ENCODE measurements at places on chromosomes 3 and 15. TPM values are rescaled to one million over a fixed set of nuclear protein-coding genes. Genes with fewer than 3 reads are reported as not detected.

DUOX1 gene
- not detected for total RNA-seq

DNA sequence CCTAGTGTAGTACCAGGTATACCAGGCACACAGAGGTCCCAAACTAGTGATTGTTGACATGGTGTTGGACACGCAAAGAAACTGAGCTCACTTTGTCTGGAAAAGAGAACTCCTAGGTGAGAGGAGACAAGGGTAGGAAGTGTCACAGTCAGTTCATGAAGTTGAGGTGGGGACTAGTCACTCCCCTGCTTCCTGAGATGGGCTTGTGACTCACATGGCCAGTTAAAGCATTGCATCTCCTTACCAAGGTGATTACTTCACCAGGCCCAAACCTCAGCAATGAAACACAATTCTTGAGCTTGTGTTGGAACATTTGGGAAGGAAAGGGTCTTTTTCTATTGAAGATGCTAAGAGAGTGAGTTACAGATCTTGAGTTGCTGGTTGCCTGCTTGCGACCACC is 49.2 kb upstream of the RAD18 start:
- no peak overlapping the region for H3K27ac ChIP-seq
- H3K4me3 ChIP-seq: no peak overlapping the region
- H3K4me1 ChIP-seq: peaks cover 4% of the 10 kb centered on the region

GRCh38 chr15:39888809-39889208 is 31.3 kb downstream of the GPR176 start:
- no peaks in the 10 kb centered on the region for H3K27me3 ChIP-seq
- no peak for DNase-seq
- H3K4me3 ChIP-seq: no peak overlapping the region
- H3K27ac ChIP-seq: no peak overlapping the region
- no peaks in the 10 kb centered on the region for H3K36me3 ChIP-seq
- H3K4me1 ChIP-seq: no peaks in the 10 kb centered on the region

CHRNB4 gene
- 4.1 TPM for total RNA-seq

OXTR gene
- total RNA-seq: 7.9 TPM

- H3K27me3 ChIP-seq: no peaks in the 10 kb centered on the region
- DNase-seq: no peak
- no peak overlapping the region for H3K4me3 ChIP-seq
- H3K27ac ChIP-seq: no peak overlapping the region
- no peaks in the 10 kb centered on the region for H3K36me3 ChIP-seq
- no peaks in the 10 kb centered on the region for H3K4me1 ChIP-seq
Observed at GRCh38 chr3:76372497-76372896, 587.1 kb upstream of the ZNF717 start.

PTPN23 gene
- 47.2 TPM for total RNA-seq

DNA sequence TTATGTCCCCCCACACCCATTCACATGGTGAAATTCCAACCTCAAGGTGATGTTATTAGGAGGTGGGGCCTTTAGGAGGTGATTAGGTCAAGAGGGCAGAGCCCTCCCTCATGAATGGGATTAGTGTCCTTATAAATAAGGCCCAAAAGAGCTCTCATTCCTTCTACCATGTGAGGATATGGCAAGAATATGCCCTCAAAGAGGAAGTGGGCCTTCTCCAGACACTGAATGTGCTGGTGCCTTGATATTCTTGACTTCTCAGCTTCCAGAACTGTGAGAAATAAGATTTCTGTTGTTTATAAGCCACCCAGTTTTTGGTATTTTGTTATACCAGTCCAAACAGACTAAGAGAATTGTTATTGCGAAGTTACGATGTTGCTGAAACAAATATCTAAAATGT is 94.4 kb downstream of the ANKRD28 start:
- H3K4me1 ChIP-seq: peaks cover 21% of the 10 kb centered on the region
- no peak overlapping the region for H3K27ac ChIP-seq
- peaks cover 21% of the 10 kb centered on the region for H3K36me3 ChIP-seq
- H3K4me3 ChIP-seq: no peak overlapping the region

DNA sequence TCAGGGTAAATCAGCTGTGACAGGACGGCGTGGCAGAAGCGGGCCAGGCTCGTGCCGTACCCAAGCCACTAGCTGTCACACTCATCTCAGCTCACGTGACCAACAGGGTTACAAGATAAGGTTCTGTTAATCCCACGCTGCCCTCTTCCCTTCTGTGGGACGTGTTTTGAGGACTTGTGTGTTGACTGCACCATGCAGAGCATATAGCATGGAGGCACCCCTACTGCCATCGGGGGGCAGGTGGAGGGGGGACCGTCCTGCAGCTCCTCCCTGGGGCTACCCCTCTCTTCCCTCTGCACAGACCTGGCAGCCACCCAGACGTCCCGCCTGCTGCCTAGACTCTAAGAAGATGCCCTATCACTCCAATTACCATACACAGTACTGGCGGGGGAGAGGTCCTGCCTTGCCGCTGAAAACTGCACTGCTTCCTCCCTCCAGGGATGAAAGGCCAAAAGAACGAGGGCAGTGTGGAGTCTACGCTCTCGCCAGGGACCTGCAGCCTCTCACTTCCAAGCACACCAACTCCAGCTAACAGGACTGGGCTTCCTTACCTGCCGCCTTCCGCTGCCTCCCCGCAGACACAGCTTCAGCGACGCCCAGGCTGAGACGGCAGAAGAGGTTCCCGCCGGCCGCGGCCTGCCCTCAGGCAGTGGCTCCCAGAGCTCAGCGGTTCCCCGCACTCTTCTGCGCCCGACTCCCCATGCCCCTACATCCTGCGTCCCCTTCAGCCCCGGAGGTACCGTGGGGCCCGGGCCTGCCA is at the start of gene TNK2:
TNK2 (minus strand) TSS at position 618 of the 760 bp plus-strand sequence. CDS start 19,963 bp downstream, outside the sequence.
- H3K4me3 ChIP-seq: peak within 1 kb of the TSS; percentile 92
- no peaks in the 10 kb centered on the region for H3K36me3 ChIP-seq
- no peak within 1 kb of the TSS for H3K27ac ChIP-seq
- H3K27me3 ChIP-seq: peaks cover 11% of the 10 kb centered on the region
- no peak for DNase-seq

SCN5A gene
- 1.2 TPM for total RNA-seq

DNA sequence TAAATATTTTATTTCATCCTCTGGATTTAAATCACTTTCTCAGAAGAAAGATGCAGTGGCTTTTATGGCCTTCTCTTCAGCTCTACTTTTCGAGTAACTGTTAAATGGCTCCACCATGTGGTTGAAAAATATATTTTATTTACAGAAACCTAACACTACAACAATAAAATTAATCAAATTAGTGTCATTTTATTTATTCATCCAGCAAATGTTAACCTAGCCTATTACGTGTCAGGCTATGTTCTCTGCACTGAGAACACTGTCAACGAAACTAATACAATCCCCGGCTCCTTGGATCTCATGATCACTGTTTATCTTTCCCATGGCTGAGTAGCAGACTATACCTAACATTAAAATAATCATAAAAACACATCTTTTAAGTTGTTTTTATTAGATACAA is 148.0 kb upstream of the OSTN start:
- no peaks in the 10 kb centered on the region for H3K36me3 ChIP-seq
- no peaks in the 10 kb centered on the region for H3K4me1 ChIP-seq

GJD2 gene
- not detected for total RNA-seq

DNA sequence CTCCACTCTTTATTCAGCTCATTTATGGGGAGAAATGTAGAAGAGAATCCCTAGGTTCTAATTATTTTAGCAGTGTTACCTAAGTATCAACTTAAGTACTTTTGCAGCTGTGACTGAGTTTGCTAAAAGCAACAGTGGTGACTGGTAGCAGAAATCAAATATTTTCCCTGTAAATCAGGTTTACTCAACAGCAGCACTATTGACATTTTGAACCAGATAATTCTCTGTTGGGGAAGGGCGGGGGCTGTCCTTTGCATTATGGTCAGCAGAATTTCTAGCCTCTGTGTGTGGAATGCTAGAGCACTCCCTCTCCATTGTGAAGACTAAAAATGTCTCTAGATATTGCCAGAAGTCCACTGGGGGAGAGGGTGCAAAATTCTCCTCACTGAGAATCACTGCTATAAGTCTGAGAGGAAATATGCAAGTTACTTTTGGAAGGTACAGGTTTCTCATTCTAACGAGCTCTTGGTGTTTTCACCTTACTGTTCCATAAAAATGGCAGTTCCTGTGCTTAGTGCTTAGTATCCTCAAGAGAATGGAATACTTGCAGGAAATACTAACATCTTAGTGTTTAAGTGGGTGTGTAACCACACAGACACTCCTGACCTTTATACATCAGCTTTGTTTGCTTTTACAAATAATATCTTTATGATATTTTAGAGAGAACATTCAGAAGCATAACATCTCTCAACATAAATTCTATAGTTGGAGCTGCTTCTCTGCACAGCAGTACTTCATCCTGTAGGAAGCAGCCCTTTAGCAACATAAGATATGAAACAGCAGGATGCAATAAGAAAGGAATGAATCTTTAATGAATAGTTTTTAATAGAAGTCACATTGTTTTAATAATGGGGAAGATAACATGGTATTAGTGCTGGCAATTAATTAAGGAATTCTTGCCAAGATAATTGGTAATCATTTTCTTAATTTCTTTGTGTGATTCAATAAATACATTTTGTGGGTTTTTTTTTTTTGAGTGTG is 246.5 kb upstream of the GOLIM4 start:
- peaks cover 6% of the 10 kb centered on the region for H3K4me1 ChIP-seq
- no peaks in the 10 kb centered on the region for H3K27me3 ChIP-seq
- H3K36me3 ChIP-seq: no peaks in the 10 kb centered on the region

PDZRN3 gene
- 12.2 TPM for total RNA-seq

GRCh38 chr3:21601178-21601577 is 149.8 kb downstream of the ZNF385D start:
- no peaks in the 10 kb centered on the region for H3K36me3 ChIP-seq
- no peak overlapping the region for H3K27ac ChIP-seq
- no peak for DNase-seq
- no peaks in the 10 kb centered on the region for H3K4me1 ChIP-seq
- no peaks in the 10 kb centered on the region for H3K27me3 ChIP-seq
- no peak overlapping the region for H3K4me3 ChIP-seq

DNA sequence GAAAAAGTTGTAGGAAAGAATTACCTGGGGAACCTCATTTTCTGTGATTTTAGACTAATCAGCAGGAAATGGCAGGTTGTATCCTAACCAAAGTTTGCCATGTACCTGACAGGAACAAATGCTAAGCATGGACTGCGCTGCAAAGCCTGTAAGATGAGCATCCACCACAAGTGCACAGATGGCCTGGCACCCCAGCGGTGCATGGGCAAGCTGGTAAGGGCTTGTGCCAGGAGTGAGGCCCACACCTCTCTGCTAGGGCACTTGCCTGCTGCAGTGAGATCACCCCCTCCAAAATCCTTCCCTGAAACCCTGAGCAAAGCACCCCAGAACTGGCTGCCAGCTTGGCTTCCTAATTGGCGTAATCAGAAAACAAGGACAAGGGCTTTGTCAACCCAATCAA is 102.6 kb downstream of the STAC start:
- DNase-seq: no peak
- no peak overlapping the region for H3K27ac ChIP-seq
- no peaks in the 10 kb centered on the region for H3K27me3 ChIP-seq
- no peaks in the 10 kb centered on the region for H3K4me1 ChIP-seq
- H3K4me3 ChIP-seq: no peak overlapping the region

CHRM5 gene
- total RNA-seq: not detected

DNA sequence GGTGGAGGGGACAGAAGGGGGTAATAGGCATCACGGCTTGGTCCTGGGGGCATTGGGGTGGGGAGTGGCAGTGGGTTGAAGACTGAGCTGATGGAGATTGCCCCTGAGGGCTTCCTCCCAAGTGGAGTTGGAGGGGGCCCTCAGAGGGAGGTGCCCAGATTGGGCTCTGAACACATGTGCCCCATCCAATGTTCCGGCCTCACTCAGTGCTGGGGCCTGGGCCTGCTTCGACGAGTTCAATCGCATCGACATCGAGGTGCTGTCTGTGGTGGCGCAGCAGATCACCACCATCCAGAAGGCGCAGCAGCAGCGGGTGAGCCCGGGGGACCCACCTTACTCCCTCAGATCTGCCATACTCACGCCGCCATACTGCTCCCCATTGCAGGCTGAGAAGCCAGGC is 45.3 kb downstream of the DNAH1 start:
- DNase-seq: no peak
- no peak overlapping the region for H3K27ac ChIP-seq
- no peak overlapping the region for H3K4me3 ChIP-seq
- H3K36me3 ChIP-seq: no peaks in the 10 kb centered on the region

DNA sequence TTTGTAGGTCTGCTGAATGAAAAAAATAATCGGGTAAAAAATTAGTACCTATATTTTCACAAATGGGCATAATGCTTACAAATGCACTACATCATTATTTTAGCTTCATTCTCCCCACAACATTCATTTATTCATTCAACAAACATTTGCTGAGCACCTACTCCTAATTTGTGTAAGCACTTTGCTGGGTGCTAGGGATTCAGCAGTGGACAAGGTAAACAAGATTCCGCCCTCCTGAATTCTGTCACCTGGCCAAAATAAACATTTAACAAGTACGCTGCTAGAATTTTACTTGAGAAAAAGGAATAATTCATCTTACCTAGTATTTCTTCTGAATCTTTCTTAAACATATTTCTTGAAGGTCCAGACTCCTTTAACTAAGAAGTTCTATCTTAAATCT is 72.1 kb downstream of the TIGIT start:
- no peaks in the 10 kb centered on the region for H3K36me3 ChIP-seq
- H3K4me3 ChIP-seq: no peak overlapping the region
- H3K27ac ChIP-seq: no peak overlapping the region
- H3K27me3 ChIP-seq: no peaks in the 10 kb centered on the region
- no peak for DNase-seq

DNA sequence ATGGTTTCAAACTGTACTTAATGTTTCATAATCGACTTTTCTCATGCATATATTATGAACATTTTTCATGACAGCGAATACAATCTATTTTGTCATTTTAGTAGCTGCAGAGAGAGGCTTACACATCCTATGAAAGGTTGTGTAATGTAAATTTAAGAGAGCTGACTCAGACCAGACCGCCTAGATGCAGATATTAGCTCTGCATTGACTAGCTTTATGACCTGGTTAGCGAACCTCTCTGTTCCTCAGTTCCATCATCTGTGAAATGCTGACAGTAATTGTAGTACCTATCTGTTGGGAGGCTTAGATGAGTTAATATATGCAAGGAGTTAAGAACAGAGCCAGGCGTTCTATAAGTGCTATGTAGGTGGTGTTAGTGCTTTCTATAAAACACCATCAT is 116.2 kb upstream of the RASGRP1 start:
- no peak overlapping the region for H3K27ac ChIP-seq
- peaks cover 5% of the 10 kb centered on the region for H3K4me1 ChIP-seq
- H3K36me3 ChIP-seq: no peaks in the 10 kb centered on the region

MRPS11 gene
- 56.3 TPM for total RNA-seq

DNA sequence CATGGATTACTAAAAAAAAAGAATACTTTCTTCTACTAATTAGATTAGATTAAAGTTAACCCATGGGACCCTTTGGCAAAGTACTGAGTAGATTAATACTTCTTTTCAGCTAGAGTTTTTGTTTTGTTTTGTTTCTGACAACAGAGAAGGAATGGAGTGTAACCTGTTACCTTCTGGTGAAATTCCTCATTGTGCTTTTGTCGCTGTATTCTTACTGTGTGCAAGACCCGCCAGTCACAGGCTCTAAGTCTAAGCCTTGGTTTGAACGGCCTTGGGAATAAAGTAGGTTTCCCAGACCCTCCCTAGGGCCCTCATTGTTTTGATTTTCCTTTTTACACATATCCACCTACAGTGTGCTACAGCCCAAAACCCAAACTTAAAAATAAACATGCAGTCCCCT is 171.1 kb upstream of the IL12A start:
- no peaks in the 10 kb centered on the region for H3K27me3 ChIP-seq
- no peak overlapping the region for H3K4me3 ChIP-seq
- no peak for DNase-seq
- H3K4me1 ChIP-seq: peaks cover 32% of the 10 kb centered on the region
- H3K27ac ChIP-seq: peak overlapping the region; percentile 37

- H3K27me3 ChIP-seq: no peaks in the 10 kb centered on the region
- H3K27ac ChIP-seq: no peak overlapping the region
- H3K4me1 ChIP-seq: peaks cover 4% of the 10 kb centered on the region
- peaks cover 2% of the 10 kb centered on the region for H3K36me3 ChIP-seq
Observed at GRCh38 chr3:152335273-152335672, 66.5 kb downstream of the MBNL1 start.
